Tongue (tissue), 3 donors: ENCODE measurements at places on chromosomes 3 and 15.

- DNase-seq: peak; percentile 24
Measured at GRCh38 chr3:154018100-154018696, 103.0 kb upstream of the ARHGEF26 start.

DNA sequence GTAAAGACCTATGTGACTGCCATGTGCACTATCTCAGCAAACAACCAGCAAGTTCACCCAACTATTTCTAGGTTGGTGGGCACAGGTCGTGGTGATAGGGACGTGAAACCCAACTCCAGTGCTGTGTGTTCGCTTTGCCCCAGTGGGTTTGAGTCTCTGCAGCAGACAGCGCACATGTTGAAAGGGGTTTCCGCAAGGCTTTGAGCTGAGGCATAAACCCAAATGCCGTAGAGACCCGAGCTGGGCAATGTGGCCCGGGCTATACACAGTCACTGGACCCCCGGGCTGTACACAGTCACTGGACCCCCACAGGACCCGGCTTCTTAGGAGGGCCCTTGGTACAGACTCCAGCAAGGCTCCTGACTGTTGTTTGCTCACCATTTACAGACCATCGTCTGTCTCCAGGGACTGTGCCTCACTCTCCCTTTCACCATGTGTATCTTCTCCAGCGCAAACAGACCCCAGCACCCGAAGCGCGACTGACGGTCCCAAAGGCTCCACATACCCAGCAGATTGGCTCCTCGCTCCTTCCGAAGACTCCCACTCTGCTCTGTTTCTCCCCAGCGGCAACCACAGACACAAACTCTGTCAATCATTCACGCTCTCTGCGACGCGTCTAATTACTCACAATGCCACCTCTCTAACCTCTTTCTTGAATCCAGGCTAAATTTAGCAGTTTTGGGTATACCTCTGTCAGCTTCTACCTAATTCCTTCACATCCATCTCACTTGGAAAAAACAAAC is 31.2 kb downstream of the PCSK6 start:
- DNase-seq: no peak

- DNase-seq: no peak
Measured at GRCh38 chr3:96776818-96777217, 37.6 kb upstream of the EPHA6 start.

GRCh38 chr15:72562878-72563277 is 88.7 kb downstream of the ARIH1 start:
- no peak for DNase-seq
